C1 segment of cervical spinal cord (tissue), 14 donors: ENCODE measurements at places on chromosomes 4 and X.

- DNase-seq = no peak
Observed at GRCh38 chr4:6502147-6502546, 29.7 kb upstream of the PPP2R2C start.

GRCh38 chrX:100447655-100448397, 37.8 kb upstream of the PCDH19 start:
- DNase-seq = peak; percentile 4

GRCh38 chr4:159444678-159445077, 341.8 kb downstream of the RAPGEF2 start:
- no peak for DNase-seq

DNA sequence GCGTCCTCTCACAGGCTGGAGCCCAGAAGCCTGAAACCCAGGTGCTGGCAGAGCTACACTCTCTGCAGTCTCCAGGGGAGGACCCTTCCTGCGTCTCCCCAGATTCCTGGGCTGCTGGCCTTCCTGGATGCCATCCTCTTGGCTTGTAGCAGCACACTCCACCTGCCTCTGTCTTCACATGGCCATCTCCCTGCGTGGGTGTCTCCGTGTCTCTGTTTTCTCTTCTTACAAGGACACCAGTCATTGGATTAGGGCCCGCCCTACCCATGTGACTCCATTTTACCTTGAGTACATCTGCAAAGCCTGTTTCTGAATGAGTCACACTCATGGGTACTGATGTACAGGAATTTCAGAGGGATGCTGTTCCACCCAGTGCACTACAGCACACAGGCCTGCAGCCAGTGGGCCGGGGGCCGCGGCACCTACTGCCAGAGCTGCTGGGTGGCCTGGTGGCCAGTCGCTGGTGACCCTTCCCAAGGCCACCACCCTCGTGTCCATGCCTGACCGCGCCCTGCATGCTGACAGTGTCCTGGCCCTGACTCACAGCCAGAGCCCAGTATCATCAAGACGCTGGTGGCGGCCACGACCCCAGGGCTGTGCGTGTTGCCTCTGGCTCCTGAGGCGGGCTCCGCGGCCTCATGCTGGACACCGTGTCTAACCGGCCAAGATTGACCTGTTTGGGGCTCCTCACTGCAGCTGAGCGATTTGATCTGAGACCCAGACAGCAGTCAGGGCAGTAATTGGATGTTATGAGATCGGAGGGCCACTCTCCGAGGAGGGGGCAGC, 63.6 kb upstream of the NKX1-1 start:
- DNase-seq = no peak

DNA sequence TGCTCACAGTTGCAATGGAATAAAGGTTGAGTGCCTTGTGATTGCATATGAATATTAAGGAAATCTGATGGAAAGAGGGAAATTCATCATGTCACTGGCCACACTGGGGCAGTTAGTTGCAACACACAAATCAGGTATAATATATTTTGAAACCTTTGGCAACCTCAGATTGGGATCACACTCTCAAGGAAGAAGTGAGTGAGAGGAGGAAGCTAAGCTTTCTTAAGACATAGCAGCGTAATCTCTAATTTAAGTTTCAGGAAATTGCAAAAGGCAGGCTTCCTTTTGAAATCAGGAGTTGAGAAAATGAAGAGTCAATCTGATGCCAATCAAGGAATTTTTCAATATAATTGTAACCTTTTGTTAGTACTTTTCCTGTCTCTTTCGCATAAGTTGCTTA, 12.3 kb upstream of the CLTRN start:
- DNase-seq = no peak

DNA sequence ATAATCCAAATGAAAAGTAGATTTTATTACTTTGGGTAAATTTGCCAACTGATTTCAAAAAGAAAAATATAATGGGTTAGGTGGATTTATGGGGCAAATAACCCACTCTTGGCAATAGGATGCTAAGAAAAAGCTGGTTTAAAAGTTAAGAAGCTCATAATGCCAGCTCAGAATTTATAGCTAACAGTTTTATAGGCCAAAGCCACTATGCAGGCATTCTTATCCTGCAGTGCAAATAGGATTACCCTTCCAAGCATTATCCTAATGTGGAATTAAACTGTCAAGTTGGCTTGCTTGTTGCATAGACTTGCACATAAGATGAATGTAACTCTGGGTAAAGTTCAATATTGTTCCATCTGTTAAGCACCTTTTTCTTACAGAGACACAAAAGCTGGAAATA, 703.0 kb downstream of the PCDH18 start:
- no peak for DNase-seq

- no peak for DNase-seq
Observed at GRCh38 chr4:105472871-105473323, 965 bp downstream of the PPA2 start.

DNA sequence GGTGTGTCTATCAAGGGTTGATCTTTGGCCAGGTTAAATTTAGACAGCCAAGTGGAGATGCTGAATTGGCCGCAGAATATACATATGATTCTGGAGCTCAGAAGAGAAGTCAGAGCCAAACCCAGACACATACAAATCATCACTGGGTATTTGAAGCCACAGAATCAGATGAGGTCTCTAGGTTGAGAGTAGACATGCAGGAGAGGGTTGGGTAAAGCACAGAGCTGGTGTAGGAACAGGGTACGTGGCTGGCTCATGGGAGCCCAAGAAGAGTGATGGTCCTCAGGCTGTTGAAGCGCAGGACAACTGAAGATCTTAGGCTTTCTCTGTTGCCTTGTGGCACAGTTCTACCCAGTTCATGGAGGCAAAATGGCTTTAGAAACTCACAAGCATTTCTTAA, 37.7 kb downstream of the ADAMTS3 start:
- no peak for DNase-seq

DNA sequence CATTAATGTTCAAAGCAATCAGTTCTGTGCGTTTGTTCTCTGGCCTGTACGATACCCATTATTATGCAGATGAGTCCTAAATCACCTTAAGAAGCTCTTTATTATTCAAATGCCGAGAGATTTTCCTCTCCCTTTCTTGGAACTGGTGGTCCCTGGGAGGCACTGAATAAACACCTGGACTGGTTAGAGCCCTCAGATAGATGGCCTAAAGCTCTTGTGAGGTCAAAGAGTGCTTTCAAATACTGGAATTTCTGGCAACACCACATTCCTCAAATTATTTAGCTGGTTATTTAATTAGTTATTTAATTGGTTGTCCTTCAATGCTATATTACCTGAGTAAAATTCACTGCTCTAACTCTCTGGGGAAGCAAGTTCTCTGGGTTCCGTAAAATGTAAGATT, 3.0 kb downstream of the ARHGEF38 start:
- no peak for DNase-seq

DNA sequence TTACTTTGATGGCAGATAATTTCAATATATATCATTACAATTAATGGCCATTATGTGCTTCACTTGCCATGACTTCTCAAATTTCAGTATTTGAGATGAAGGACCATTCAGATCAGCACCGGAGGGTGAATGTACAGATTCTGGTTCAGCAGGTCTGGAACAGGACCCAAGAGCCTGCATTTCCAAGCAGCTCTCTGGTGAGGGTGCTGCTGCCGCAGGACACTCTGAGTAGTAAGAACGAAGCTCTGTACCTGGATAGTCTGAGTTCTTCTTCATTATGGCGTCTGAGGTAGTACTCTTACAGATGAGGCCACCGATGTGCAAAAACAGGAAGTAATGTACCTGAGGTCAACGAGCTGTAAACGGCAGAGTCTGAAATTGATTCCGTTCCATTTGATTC, 228.2 kb downstream of the FBXW7 start:
- DNase-seq = no peak

- no peak for DNase-seq
Observed at GRCh38 chrX:3141031-3141430, 99.8 kb downstream of the ARSF start.

- DNase-seq = no peak
Observed at GRCh38 chr4:135418353-135418752, 1216.8 kb upstream of the PABPC4L start.

GRCh38 chr4:7190691-7191545, 1.4 kb upstream of the SORCS2 start:
- DNase-seq = no peak

DNA sequence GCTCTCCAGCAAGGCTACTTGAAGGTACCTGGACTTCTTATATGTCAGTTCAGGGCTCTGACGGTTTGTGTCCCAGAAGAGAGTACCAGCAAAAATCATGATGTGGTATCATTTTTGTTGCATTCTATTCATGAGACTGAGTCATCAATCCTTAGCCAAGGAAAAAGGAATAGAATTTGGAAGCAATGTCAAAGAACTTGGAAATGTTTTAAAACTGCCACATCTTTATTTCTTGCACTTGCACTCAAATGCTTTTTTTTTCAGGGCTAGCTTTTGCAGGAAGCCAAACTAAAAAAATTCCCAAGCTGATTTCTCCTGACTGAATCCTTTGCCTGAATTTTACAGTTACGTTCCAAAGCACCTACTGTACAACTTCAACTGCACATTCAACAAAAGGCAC, 112.4 kb downstream of the NPFFR2 start:
- DNase-seq = no peak

DNA sequence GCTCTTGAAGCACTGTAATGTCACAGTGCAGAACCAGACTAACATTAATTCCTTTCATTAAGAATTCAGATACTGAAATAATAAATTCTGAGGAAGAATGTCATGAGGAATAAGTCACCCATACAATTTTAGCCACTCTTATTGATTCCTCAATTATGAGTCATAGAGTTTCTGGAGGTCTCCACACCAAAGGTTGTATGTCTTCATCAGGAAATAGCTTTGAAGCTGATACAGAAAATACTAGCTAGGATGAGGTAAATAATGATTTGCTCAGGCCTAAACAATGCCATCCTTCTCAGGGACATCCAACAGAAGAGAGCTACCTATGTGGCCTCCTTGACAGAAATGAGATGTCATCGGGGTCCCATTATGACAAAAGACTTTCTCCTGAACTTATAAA, 238.8 kb downstream of the OR13H1 start:
- no peak for DNase-seq

- DNase-seq = no peak
Observed at GRCh38 chr4:174135530-174135929, 147.9 kb downstream of the FBXO8 start.

DNA sequence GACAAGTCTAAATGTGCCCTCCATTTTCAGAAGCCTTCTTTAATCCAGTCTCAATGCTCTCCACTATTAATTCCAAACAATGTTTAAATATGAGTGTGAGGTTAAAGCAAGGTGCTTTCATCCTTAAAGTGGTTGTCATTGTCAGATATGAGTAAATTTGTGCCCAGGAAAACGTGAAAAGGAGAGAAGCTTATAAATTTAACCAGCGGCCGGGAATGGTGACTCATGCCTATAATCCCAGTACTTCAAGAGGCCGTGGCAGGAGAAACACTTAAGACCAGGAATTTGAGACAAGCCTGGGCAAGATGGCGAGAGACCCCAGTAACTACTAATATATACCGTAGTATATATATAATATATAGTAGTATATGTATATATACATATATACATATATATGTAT, 270.0 kb downstream of the ARHGAP24 start:
- no peak for DNase-seq

GRCh38 chrX:132023896-132024386, 839 bp downstream of the STK26 start:
- peak; percentile 53 for DNase-seq

DNA sequence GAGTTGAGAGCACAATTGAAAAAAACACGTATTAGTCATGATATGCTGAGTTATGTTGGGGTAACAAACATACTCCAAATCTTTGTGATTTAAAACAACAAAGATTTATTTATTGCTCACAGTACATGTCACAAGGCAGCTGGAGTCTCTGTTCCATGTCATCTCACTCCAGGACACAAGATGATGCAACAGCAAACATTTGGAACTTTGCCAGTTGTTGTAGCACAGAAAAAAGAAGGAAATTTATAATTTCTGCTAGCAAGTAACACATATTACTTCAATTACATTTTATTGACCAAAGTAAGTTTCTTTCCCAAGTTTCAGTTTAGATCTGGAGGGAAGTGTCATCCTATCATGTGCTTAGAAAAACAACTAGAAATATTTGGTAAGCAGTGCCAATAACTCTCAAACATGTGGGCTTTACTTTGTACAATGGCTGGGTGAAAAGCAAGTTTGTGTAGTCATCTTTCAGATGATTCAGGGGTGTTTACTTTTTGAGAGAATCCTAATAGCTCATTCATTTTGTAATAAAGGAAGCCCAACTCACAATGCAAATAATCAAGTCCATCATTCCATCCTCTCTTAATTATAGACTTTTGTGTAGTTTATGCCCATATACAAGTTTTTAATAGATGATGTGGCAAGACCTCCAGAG, 452.3 kb downstream of the ZIC3 start:
- no peak for DNase-seq

GRCh38 chr4:67721770-67722597, 21.0 kb upstream of the UBA6 start:
- no peak for DNase-seq

DNA sequence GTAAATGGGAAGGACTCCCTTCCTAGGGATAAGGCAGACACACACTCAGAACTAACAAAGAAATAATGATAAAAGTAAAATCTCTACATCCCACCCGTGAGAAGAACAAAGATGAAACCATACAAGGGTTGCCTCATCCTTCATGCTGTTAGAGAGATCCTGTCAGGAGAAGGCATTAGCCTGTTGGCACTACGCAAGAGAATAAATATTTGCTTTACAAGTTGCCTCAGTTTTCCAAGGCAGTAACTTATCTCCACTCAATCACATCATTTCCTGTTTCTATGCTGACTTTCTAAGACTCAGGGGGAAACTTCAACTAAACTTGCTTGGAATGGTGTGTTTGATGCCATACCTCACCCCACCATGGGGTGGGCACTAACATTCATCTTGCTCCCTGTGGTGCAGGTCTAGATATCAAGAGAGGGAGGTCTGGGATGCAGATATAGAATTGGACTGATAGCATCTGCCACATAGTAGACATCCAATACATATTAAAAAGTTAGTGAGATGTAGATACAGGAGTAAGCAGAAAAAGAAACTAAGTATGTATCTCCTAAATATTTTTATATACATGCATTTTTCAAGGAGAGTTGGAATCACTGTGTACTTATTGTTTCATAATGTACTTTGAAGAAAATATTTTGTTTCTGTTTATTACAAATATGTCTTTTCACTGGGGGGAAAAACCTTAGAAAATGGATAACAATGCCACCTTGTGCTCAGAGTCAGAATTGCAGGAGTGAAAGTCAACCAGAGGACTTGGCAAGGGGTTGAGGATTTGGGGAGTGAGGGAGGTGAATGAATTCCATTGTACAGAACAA, 57.2 kb upstream of the BEX4 start:
- DNase-seq = no peak

DNA sequence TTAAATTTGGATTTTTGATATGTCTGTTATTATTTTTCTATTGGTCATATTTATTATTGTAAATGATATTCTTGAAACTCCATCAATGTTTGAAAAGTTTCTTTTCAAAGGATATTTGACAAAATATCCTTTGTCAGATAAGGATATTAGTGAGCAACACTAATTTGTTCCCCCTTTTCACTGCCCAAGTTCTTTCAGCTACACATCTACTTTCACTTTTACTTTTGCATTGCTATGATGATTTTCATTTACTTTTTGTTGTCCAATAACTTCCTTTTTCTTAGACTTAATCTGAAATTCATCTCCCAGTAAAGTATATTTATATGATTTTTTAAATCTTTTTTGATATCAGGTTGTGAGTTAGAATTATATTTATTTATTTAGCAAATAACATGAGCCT, 542.3 kb upstream of the ADGRL3 start:
- DNase-seq = no peak
